Psoas muscle (tissue), 8 donors: ENCODE measurements at places on chromosomes 3 and 15. TPM values are rescaled to one million over a fixed set of nuclear protein-coding genes. Genes with fewer than 3 reads are reported as not detected.

DNA sequence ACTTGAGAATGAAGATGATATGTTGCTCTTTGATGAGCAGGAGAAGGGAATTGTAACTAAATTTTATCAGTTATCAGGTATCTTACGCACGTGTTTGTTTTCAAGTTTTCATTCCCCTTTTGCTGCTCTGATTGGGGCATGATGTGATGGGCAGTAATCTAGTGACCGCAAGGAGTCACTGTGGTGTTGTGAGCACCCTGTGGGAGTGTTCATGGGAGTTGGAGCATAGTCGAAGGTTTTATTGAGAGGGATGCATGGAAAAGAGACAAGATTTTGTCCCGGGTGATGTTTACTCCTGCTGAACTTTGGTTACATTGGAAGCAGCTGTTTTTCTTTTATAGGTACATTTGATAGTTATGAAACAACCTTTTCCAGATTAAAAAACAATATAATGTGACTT, 2.1 kb downstream of the FAN1 start:
- DNase-seq: no peak

DNA sequence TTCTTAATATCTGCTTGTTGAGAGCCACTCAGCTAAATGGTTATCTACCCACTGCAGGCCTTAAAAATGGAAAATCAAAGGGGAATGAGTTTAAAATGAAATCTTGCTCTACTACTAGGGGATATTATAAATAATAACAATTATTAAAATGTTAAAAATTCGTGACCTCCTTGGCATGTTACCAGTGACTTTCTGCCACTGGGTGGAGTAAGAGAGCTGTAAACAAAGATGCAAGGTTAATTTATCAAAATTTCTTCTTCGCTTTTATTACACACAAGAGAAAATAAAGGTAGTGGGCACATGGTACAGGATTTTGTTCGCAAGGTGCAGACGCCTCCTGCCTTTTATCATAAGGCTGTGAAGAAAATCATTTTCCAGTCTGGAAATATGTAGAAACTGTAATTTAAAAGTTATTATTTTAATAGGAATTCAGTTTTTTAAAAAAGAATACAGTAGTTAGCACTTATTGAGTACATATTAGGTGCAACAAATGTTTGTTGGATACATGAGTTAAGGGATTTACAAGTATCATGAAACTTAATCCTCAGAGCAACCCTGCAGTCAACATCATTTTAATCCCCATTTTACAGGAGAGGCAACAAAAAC, 272.6 kb downstream of the SUCLG2 start:
- no peak for DNase-seq

DNA sequence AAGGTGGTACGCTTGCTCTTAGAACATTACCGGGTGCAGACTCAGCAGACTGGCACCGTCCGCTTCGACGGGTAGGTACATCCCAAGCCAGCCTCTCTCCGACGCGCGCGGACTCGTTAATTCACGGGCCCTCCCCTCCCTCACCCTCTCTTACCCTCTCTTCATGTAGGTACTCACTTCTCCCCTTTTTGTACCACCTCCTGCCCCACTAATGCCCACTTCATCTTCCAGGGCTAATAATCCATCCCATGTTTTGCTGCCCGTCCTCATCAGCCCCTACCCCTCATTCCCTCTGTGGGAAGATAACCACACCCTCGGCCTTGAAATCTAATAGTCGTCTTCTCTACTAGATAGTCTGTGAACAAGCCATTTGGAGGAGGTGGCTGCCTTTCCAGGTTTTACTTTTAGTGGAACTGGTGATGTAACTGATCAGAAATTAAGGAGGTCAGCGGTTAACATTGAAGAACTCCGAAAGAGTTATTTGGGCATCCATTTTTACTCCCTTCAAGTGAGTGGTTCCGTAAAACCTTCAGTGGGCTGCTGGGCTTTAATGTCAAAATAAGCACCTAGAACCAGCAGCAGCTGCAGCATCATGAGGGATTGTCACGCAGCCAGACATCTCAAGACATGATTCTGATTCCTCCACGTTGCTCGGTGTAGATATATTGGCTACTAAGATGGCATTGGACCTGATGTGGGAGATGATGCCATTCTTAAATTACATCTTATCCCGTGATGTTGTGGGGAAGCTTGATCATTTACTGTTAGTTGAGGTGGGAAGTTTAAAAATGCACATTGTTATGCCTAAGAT, 1.3 kb downstream of the FEM1B start:
- no peak for DNase-seq

- DNase-seq: peak; percentile 64
Observed at GRCh38 chr3:14876921-14877333, 58.2 kb downstream of the FGD5 start.

GRCh38 chr3:94372026-94372425, 309.2 kb downstream of the NSUN3 start:
- DNase-seq: no peak

DNA sequence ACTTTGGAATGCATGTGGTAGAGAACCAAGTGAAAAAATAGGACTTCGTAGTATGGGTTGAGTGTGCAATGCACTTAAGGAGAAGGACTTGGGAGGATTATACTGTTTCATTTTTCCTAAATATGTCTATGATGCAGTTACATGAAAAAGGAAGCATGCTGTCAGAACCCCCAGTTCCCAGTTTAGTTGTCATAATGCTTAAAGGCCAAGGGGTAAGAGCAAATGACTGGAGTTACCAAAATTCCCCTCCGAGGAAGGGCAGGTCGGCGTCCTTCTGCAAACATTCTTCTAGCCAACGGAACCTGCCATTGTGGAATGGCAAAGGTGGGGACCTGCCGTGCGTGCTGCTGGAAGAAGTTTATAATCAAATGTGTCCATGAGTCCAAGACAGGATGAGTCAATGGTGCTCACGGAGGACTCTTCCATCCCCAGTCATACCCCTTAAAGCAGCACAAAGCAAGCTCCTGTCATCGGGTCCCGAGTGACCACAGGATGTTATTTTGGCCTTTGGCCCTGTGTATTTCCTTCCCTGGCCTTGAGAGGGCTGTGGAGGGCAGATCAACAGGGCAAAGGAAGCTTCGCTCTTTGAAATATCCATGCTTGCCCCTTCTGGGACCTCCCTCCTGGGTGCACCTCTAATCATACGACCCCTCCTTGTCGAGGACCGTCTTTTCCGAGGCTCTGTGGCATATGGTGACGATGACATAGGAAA, 93.2 kb downstream of the SLCO3A1 start:
- DNase-seq: no peak

DNA sequence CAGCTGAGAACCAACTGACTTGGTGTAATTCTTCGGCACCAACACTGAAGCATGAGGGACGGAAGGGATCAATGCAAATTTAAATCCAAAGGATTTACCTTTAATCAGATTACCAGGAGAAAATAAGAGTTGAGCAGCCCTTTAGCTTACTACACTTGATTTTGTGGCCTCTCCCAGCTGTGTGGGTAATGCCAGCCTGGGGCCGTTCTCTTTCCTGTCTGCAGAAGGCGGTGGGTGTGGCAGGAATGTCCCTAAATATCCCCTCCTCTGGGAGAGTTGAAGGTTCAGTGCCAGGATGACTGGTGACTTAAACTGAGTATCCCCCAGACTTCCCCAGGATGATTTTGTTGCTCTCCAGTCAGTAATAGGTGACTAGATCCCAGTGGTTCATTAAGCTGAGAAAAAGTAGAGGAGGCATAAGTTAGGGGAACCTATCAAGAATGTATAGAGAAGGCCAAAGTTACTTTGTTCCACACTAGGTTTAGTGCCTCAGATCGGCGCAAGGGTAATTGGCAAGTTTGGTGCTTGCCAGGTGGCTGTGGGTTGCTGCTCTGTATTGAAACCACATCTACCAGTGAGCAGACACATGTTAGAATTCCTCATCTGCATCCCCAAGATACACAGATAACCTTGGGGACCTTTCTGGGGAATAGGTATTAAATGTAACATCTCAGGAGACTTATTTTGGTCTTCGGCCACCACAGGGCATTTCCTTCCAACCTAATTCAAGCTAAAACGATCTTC, 23.1 kb downstream of the MAPKBP1 start:
- no peak for DNase-seq

Gene SEMA6D
- 5.8 TPM for polyA plus RNA-seq

Gene NRG4
- 5.7 TPM for polyA plus RNA-seq

Gene GOLGA8S
- not detected for polyA plus RNA-seq

Gene NRROS
- polyA plus RNA-seq: 0.83 TPM
